ENCODE measurements at places on chromosomes 2 and 18.

GRCh38 chr2:239775623-239776435 is 249.3 kb downstream of the NDUFA10 start:
- DNase-seq, result no peak

GRCh38 chr2:163401481-163401880 is 334.3 kb downstream of the FIGN start:
- no peak for DNase-seq

GRCh38 chr2:231259104-231259503 is 60.7 kb downstream of the ARMC9 start:
- no peak for DNase-seq

- DNase-seq, result no peak
Observed at GRCh38 chr2:132701810-132702209, 31.8 kb upstream of the LYPD1 start.

DNA sequence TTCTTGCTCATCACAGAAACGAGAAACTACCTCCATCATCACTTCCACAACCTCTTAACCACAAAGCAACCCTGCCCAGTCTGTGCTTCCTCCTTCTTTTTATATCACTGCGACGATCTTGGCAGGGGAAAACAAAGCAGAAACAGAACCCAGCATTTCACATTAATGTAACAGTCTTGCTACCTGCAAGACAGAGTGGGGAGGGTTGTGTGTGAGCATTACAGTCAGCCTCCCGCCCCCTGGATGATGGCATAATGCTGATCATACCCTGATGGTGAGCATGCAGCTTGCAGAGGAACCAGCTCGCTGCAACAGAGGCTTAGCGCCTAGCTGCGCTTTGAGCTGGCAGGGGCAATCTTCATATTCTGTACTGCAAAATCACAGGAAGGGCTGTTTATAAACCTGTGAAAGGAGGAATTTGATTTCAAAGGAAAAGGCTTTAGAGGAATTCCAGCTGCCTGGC is 376.1 kb downstream of the IRS1 start:
- DNase-seq, result peak; percentile 4

- DNase-seq, result no peak
Observed at GRCh38 chr2:150427298-150427697, 60.2 kb downstream of the RND3 start.

DNA sequence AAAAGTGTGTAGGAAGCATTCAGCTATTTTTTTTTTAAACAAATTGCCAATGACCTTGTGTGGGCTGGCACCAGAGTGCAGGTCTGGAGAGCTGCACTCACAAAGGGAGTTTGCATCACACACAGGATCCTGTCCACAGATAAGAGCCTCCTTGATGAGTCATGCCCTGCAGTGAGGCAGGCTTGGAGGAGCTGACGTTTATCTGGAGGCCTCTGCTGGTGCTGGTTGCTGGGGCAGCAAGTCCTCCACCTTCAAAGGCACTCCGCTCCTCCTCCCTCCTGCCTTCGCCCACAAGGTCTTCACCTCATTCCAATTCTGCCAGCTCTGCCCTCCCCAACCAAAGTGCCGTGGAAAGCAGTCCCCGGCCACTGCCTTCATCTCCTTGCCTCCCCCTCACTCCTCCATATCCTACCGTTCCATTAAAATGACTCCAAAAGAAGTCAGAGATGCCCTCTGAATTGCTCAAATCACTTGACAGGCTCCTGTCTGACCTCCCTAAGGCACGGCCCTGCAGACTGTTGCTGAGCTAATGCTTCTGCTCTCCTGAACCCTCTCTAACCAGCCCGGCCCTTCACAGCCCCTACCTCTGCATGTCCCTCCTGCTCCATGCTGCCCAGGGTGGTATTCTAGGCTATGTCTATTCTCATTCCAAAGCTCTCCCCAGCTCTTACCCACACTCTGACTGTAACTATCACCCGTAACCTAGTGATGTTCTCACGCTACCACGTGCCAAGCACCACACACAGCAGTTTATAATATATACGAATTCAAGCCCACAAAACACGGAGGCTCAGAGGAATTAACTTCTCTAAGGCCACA is 30.9 kb downstream of the LONRF2 start:
- peak; percentile 15 for DNase-seq

- no peak for DNase-seq
Observed at GRCh38 chr2:237997521-237997920, 30.7 kb downstream of the UBE2F start.
